Stimulated activated CD4-positive, alpha-beta T cell treated with anti-CD3 and anti-CD28 coated beads, Interleukin-12 subunit alpha, Interleukin-12 subunit beta, amount 100 ng/mL, for 48 hours (primary cell): ENCODE measurements at places on chromosomes 5 and 9.

DNA sequence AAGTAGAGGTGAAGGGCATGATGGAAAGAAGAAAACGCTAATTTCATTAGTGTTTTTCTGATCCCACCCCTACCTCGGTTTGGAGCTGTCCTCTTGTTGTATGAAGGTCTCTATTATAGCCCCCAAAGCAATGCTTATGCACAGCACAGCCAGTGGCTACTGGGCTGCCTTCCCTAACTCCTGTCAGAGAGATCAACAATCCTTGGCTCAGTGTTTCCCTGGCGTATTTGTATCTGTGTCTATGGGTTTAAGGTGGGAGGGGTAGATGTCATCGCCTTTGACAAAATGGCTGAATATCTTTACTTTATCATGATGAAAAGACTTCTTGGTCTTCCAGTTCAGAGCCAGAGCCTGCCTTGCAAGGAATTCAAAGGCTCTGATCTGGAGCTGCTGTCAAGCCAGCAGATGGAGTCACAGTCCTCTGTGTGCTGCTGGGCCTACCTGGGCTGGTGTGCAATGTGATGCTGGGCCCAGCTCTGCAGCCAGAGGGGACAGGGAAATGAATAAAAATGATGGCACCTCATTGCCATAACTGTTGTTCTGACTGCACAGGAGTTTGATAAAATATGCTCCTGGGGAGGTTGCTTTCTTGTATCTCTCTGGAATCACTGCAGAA lies 20.1 kb upstream of the HSPA9 start:
- DNase-seq: no peak

DNA sequence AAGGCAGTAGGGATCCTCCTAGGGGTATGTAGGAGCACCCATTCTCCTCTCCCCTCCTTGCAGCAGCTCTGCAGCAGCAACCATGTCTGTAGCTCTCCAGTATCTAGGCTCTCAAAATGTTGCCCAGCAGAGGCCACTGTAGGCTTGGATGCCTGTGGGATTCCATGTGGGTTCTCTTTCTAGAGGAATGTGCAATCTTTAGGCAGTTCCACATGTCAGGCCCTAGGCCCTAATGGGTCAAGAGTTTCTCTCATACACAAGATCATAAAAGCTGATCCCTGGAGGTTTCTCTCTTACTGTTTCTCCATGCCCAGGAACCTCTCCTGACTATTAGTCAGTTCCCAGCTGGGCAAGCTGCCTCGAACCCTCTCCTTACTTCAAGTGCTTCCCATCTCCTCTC lies 215.8 kb downstream of the FRMD3 start:
- DNase-seq: no peak

DNA sequence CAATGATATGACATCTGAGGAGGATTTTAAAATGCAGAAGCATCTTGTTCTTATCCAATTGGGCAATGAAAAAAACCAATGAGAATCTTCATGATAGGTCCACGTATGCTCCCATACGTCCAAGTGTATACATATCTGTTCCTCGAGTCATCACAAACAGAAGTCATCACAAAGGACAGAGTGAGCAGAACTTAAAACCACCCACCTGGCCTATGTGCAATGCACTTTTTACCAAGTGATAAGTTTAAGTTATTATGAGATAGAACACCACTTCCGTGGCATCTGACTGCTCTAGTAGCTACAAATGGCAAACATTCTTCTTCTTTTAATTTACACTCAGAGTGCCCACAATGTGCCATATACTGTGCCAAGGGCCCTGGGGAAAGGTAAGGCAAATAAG lies 82.4 kb downstream of the PPP2R2B start:
- DNase-seq: no peak

DNA sequence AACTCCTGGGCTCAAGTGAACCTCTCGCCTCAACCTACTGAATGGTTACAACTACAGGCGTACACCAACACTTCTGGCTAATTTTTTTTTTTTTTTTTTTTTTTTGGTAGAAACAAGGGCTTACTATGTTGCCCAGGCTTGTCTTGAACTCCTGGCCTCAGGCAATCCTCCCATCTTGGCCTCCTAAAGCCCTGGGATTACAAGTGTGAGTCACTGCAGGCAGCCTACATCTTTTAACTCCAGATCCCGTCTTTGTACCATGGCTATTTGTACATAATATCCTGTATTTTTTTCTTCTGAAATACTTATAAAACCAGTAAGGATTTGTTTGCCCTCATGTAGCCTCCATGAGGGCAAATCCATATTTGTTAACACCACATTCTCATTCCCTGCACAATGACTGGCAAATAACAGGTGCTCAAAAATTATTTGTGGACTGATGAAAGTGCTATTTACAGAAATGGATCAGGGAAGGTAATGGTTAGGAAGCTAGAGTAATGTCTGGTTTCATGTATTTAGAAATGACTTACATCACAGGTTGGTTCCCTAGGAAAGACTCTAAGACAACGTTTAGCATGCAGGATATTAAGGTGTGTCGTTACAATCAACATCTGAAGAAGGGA lies 51.9 kb upstream of the POU5F2 start:
- DNase-seq: no peak

DNA sequence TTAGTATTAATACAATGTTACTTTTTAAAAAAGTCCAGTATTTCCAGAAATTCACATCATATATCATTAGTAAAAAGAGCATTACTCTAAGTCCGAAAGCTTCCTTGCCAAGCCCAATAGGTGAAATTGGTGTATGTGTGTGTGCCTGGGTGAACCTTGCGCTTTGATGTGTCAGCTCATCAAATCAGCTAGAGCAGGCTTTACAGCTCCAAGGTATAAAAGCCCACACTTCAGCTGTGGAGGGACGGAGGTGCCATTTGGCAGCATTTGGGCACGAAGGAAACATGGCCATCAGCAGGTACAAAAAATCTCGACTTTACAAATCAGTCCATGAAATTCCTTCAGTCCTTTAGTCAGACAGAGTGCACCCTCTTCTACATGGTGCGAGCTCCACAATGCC lies 76.5 kb upstream of the IL7R start:
- DNase-seq: no peak

DNA sequence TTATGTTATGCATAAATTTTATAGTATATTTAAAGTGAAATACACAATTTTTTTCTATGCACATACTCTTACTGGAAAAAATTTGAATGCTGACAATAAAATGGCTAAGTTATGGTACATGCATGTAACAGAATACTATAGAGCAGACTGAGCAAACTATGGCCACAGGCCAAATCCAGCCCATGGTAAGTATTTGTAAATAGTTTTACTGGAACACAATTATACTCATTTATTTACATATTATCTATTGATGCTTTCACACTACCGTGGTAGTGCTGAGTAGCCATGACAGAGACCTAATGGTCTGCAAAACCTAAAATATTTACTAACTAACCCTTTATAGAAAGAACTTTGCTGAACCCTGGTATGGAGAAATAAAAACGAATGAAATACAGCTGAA lies 45.7 kb downstream of the TEX10 start:
- no peak for DNase-seq

DNA sequence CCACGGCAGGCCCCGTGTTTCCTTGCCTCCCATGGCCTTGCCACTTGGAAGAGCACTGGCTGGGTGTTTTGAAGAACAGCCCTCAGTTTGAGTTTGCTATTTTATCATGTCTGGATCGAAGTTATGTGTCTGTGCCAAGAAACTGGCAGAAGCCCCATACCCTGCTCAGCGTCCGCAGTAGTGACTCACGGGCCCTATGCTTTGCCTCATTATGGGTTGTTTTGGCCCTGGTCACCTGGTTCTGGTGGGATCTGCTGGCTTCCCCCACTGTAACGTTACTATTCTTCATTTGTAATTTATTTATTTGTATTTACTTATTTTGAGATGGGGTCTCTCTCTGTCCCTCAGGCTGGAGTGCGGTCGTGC lies 42.3 kb upstream of the NKD2 start:
- DNase-seq: no peak

DNA sequence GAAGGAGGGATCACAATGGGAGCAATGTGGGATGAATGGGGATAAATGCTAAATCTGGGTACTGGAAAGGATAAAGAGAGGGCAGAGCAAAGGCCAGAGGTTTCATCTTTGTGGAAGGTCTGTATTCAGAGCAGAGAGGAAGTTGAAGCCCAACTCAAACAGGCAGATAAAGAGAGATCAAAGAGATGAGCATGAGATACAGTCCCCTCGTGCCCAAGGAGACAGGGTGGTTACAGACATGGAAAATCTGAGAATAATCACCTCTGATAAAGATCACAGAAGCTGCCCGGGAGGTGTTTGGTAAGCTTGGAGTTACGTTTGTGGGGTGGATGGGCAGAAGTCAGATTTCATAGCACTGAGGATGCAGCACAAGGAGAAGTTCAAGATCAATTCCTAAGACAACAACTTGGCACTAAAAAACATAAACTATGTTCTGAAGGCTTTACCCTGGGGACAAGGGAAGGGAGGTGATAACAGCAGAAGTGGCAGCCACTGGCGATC lies 459 bp upstream of the ERAP2 start:
- DNase-seq: no peak

- DNase-seq: no peak
Measured at GRCh38 chr9:75197561-75197960, 109.2 kb downstream of the OSTF1 start.

- no peak for DNase-seq
Measured at GRCh38 chr5:123035360-123035917, 1.1 kb downstream of the PPIC start.

- no peak for DNase-seq
Measured at GRCh38 chr9:93052791-93053540, 5.5 kb upstream of the SUSD3 start.

GRCh38 chr5:57871496-57871895 lies 388.9 kb upstream of the ACTBL2 start:
- no peak for DNase-seq
